ENCODE measurements at places on chromosomes 16 and 17. TPM values are rescaled to one million over a fixed set of nuclear protein-coding genes. Genes with fewer than 3 reads are reported as not detected.

GRCh38 chr17:65294181-65294719, 157.1 kb downstream of the RGS9 start:
- no peak overlapping the region for H3K27ac ChIP-seq
- peak; percentile 52 for DNase-seq
- H3K36me3 ChIP-seq = no peaks in the 10 kb centered on the region
- H3K27me3 ChIP-seq = no peaks in the 10 kb centered on the region

GRCh38 chr17:72381597-72382397, 261.0 kb downstream of the SOX9 start:
- no peak for DNase-seq
- H3K4me1 ChIP-seq = peaks cover 23% of the 10 kb centered on the region
- no peaks in the 10 kb centered on the region for H3K36me3 ChIP-seq
- H3K27me3 ChIP-seq = no peaks in the 10 kb centered on the region
- no peak overlapping the region for H3K27ac ChIP-seq

Gene CSH2
- 4.3 TPM for total RNA-seq

DNA sequence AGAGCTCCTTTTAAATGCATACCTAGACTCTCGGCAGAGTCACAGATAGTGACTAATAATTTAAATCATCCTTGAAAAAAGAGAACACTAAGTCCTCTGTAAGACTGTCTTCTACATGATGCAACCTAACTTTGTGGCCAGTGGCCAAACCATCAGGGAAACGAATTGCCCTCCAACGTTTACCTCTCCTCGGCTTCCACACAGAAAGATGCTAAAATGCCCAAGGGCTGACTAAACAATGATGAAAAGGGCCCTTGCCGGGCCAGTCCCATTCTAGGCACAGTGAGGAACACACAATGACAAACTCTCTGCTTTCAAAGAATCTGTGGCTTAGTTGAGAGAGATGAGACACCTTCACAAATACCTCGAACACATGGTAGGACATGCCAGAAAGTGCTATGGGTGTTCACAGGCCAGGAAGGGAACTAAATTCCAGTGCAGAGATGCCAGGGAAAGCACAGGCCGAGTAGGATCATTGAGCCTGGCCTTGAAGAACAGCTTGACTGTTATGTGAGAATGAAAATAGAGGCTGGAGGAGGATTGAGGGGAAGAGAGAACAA, 35.3 kb upstream of the PITPNM3 start:
- H3K27me3 ChIP-seq = no peaks in the 10 kb centered on the region
- H3K27ac ChIP-seq = peak overlapping the region; percentile 42
- peaks cover 53% of the 10 kb centered on the region for H3K36me3 ChIP-seq
- H3K4me3 ChIP-seq = no peak overlapping the region

Gene CD300H
- total RNA-seq = not detected

DNA sequence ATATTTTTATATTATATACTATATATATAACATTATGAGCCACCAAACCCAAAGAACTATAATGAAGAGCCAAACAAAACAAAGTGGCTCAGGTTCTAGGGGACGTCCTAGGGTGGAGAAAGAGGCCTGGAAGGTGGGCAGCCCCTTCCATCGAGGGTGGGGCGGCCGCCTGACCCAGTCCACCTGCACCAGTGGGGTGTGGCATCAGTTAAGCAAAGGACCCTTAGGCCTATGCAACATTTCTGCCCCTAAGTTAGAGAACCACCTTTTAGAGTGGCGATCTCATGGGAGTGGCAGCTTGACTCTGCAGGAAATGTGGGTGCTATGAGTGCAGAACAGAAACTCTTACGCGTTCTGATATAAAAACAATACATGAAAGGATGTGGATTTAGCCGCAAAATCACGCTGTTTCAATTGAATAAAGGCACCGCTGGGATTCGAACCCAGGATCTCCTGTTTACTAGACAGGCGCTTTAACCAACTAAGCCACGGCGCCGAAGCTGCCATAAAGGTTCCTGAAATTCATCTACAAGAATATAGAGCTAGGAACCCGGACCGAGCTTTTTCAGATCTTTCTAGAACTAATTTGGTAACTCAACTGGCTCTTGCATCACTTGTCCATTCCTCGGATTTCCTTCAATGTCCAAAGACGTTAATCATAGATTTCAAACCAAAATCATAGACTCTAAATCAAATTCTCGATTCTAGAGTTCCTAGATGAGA, 15.6 kb upstream of the AURKB start:
- peaks cover 9% of the 10 kb centered on the region for H3K4me1 ChIP-seq
- peak; percentile 71 for DNase-seq
- no peaks in the 10 kb centered on the region for H3K27me3 ChIP-seq
- H3K4me3 ChIP-seq = peak overlapping the region; percentile 54
- peak overlapping the region; percentile 70 for H3K27ac ChIP-seq
- peaks cover 7% of the 10 kb centered on the region for H3K36me3 ChIP-seq

GRCh38 chr16:64846966-64847365, 274.9 kb downstream of the CDH11 start:
- H3K4me3 ChIP-seq = no peak overlapping the region
- DNase-seq = no peak
- no peak overlapping the region for H3K27ac ChIP-seq
- H3K4me1 ChIP-seq = no peaks in the 10 kb centered on the region
- H3K27me3 ChIP-seq = no peaks in the 10 kb centered on the region

DNA sequence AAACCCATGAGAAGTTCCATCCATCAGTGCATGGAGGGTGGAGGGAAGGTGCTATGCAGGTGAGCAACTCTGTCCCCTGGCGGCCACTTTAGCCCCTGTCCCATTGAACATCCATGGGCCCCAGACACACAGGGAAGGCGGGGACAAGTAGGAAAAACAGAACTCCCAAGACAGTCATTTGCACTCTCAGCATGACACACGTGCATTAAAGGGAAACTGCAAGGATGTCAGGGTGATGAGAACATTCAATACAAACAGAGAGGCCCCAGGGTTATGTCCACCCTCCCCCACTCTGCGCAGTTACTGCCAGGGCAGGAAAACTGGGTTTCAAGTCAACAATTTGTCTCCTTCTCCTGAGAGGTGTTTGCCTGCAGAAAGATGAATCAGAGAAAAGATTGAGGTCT, 44.0 kb upstream of the AKTIP start:
- H3K4me1 ChIP-seq = peaks cover 2% of the 10 kb centered on the region
- no peaks in the 10 kb centered on the region for H3K36me3 ChIP-seq
- no peak overlapping the region for H3K4me3 ChIP-seq
- H3K27ac ChIP-seq = no peak overlapping the region
- DNase-seq = no peak
- H3K27me3 ChIP-seq = peaks cover 19% of the 10 kb centered on the region

Gene AOC3
- 1.5 TPM for total RNA-seq

GRCh38 chr17:55666806-55667205, 55.9 kb downstream of the TMEM100 start:
- no peaks in the 10 kb centered on the region for H3K4me1 ChIP-seq
- DNase-seq = no peak

Gene CLDN6
- total RNA-seq = 449 TPM

Gene TEDC2
- 6.0 TPM for total RNA-seq

DNA sequence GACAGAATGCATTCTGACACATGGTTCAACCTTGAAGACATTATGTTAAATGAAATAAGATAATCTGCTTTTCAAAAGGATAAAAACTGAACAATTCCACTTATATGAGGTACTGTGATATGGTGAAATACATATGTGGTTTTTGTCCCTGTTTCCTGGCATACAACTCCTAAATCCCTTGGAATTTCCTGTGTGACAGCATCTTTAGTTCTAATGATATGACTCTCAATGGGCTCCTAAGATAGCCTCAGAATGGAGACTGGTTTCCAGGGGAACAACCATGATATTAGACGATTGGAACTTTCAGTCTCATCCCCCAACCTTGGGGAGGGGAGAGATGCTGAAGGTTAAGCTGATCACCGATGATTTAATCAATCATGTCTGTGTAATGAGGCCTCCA, 37.7 kb upstream of the PHLPP2 start:
- no peak overlapping the region for H3K4me3 ChIP-seq
- DNase-seq = peak; percentile 14
- peaks cover 30% of the 10 kb centered on the region for H3K36me3 ChIP-seq
- no peaks in the 10 kb centered on the region for H3K27me3 ChIP-seq

GRCh38 chr16:58258326-58258725, 36.5 kb downstream of the PRSS54 start:
- H3K27me3 ChIP-seq = no peaks in the 10 kb centered on the region
- H3K27ac ChIP-seq = no peak overlapping the region
- no peaks in the 10 kb centered on the region for H3K4me1 ChIP-seq
- no peak overlapping the region for H3K4me3 ChIP-seq

GRCh38 chr17:75498726-75499213, 16.6 kb downstream of the CASKIN2 start:
- H3K4me1 ChIP-seq = no peaks in the 10 kb centered on the region
- no peak overlapping the region for H3K4me3 ChIP-seq
- no peaks in the 10 kb centered on the region for H3K27me3 ChIP-seq
- H3K27ac ChIP-seq = no peak overlapping the region
- DNase-seq = no peak
- peaks cover 2% of the 10 kb centered on the region for H3K36me3 ChIP-seq

DNA sequence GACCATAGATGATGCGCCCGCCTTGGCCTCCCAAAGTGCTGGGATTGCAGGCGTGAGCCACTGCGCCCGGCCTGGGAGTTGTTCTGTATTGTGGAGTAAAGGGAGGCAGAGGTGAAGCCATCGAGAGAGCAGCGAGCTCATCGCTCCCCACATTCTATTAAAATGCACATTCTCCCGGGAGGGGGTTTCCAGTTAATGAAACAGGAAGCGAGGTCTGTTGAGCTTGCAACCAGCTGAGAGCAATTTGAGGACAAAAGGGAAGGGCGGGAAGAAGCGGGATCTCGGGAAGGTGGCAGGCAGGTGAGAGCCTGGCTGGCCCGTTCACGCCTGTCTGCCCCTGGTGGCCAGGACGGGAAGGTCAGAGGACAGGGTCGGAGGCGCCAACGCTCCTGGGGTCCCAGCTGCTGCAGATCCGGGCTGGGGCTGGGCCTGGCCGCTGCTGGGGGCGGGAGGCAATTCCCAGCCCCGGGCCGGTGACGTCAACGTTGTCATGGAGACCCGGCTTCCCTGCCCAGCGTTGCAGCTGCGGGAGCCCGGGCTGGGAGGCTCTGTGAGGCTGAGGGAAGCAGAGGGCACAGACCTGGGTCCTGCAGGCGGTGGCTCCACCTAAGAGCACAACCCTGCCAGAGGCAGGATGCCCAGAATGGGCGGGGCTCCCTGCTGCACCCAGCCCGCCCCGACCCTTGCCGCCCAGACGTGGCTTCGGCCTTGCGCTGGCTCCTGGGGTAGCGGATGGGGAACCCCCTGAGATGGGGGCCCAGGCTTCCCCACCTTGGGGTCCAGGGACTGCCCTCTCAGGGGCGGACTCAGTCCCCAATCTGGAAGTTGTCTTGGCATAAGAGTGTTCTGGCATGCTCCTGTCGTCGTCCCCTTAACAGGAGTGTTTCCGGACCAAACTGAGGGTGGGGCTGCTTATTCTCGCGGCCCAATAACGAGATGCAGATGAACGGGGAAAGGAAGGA, 48.7 kb upstream of the PLCG2 start:
- peaks cover 3% of the 10 kb centered on the region for H3K27me3 ChIP-seq
- peak; percentile 68 for DNase-seq
- no peaks in the 10 kb centered on the region for H3K36me3 ChIP-seq

- H3K36me3 ChIP-seq = peaks cover under 1% of the 10 kb centered on the region
- DNase-seq = no peak
- H3K4me3 ChIP-seq = no peak overlapping the region
- no peaks in the 10 kb centered on the region for H3K4me1 ChIP-seq
Observed at GRCh38 chr16:89106533-89107202, 13.0 kb downstream of the ACSF3 start.

- no peak overlapping the region for H3K4me3 ChIP-seq
- no peak for DNase-seq
- no peak overlapping the region for H3K27ac ChIP-seq
Observed at GRCh38 chr17:19299214-19299747, 62.1 kb downstream of the EPN2 start.

Gene GPR179
- total RNA-seq = 0.10 TPM
